Upper lobe of right lung (tissue), 1 donor: ENCODE measurements at places on chromosomes 4 and X. TPM values are rescaled to one million over a fixed set of nuclear protein-coding genes. Genes with fewer than 3 reads are reported as not detected.

SLC2A9 gene
- 19.0 TPM for total RNA-seq

GRCh38 chrX:13263560-13264251 lies 56.1 kb downstream of the ATXN3L start:
- DNase-seq: no peak

DNA sequence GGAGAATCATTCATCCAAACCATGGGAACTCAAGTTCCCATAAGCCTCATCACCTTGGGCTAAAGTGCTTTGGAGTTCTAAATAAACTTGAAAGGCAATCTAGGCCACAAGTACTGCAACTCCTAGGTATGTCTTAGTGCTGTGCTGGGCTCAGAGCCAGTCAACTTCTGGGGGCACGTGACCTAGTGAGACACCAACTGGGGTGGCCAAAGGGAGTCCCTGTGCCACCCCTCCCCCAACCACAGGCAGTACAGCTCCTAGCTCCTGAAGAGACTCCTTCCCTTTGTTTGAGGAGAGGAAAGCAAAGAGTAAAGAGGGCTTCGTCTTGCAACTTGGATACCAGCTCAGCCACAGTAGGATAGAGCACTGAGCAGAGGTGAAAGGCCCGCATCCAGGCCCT lies 154.2 kb upstream of the IL1RAPL2 start:
- no peak for DNase-seq

GRCh38 chrX:46327566-46328115 lies 217.6 kb downstream of the ZNF674 start:
- peak; percentile 68 for DNase-seq

- DNase-seq: no peak
Observed at GRCh38 chrX:72127332-72127731, 4.4 kb downstream of the RTL5 start.

DNA sequence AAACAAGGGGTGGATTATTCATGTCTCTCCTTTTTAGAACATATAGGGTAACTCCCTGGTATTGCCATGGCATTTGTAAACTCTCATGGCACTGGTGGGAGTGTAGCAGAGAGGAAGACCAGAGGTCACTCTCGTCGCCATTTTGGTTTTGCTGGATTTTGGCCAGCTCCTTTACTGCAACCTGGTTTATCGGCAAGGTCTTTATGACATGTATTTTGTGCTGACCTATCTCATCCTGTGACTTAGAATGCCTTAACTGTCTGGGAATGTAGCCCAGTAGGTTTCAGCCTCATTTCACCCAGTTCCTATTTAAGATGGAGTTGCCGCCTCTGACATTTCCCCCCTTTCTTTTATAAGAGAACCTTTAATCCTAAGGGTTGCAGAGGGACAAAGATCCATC lies 45.8 kb downstream of the MGST2 start:
- DNase-seq: no peak
